Myocyte (in vitro differentiated cells): ENCODE measurements at places on chromosomes 16 and 17. TPM values are rescaled to one million over a fixed set of nuclear protein-coding genes. Genes with fewer than 3 reads are reported as not detected.
A peak's percentile ranks its signal among the peaks of the same experiment; 100 is the strongest.

The OTOP2 gene
- total RNA-seq = not detected in 2 replicates

The TK1 gene
- total RNA-seq = 3.6 and 4.5 TPM in 2 replicates

The SLC38A7 gene
- 19.5 and 20.3 TPM in 2 replicates for total RNA-seq

The OR1F1 gene
- total RNA-seq = not detected in 2 replicates

- DNase-seq = peak; percentile 44
These were observed 79.6 kb upstream of the TEKT1 start for GRCh38 chr17:6910987-6911603.

The ITGB4 gene
- total RNA-seq = 0.13 TPM in 1 of 2 replicates, not detected in the other

- DNase-seq = no peak
These were observed 219.7 kb upstream of the RPL38 start for GRCh38 chr17:73983621-73984400.

GRCh38 chr16:81237282-81237681 lies 1.2 kb upstream of the BCO1 start:
- peak; percentile 43 for DNase-seq
